ENCODE measurements at places on chromosomes 6 and 20.

GRCh38 chr6:52620055-52620905 is 43.4 kb upstream of the TRAM2 start:
- DNase-seq, result no peak

DNA sequence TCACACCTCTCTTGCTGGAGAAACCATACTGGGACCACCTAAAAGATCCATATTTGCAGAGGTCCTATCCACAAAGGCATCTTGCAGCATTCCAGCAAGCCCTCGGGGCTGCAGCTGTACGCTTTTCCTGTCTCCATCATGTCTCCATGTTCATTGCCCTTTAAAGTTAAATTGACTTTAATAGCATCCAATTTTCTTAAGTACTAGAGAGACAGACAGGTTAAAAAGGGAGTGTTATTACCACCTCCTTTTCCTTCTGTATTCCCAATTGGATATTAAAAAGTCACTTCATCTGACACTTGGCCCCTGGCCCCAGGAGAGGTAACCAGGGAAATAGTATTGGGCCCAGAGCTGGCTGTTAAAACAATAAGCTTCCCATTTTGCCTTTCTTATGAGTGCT is 178.6 kb downstream of the UNC5CL start:
- no peak for DNase-seq

- DNase-seq, result no peak
Measured at GRCh38 chr6:140609956-140610355, 1235.5 kb upstream of the CITED2 start.

DNA sequence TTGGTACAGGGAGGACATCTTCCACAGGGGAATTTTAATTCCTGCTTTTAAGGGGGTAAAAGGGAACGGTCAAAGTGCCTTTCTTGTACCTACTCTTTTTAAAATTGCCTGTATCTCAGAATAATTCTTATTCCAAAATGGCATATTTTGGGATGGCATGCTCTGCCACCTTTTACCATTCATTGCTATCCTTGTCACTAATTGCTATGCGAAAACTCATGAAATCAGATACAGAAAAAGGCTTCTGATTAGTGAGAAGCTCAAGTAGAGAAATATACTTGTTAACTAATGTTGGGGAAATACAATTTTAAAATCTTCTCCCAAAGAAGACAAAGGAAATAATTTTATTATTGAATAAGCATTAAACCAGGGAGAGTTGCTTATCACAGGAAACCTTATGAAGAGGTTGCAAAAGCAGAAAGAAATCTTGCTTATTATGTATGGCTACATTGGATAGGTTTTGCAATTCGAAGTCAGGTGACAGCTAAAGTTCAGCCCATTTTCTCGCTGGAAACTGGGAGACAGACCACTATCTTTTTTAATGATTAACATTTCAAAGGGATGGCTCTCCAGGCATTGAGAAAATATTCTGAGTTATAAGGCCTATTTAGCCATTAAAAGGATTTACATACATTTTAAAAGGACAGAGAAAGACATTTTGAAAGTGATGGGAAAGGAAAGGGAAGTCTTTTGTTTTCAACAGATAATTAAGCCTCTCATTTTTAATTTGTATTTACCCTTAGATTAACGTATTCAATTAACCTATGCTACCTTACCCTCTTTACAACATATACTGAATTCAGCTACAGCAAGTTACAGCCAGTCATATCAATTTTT is 110.3 kb upstream of the PRSS16 start:
- no peak for DNase-seq

GRCh38 chr6:43616725-43617472 is 12.2 kb downstream of the GTPBP2 start:
- no peak for DNase-seq

DNA sequence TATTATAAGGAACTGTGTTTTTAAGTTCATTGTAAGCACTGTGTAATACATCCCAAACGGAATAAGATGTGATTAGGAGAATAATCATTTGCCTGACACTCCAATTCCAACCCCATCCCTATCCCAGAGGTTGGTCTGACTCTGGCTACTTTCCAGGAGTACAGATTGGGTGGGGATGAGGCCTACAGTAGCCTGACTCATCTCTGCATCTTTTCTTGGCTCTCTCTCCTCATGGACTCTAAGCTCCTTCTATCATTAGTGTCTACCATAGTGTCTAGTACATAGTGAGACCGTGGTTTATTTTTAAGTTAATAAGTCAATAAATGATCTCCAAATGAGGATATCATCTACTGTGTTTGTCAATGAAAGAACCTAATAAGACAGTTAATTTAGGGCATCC is 92.2 kb upstream of the CNKSR3 start:
- DNase-seq, result no peak

- no peak for DNase-seq
Measured at GRCh38 chr6:126937426-126937825, 181.0 kb upstream of the RSPO3 start.

GRCh38 chr6:23851522-23851921 is 274.5 kb upstream of the NRSN1 start:
- DNase-seq, result no peak

DNA sequence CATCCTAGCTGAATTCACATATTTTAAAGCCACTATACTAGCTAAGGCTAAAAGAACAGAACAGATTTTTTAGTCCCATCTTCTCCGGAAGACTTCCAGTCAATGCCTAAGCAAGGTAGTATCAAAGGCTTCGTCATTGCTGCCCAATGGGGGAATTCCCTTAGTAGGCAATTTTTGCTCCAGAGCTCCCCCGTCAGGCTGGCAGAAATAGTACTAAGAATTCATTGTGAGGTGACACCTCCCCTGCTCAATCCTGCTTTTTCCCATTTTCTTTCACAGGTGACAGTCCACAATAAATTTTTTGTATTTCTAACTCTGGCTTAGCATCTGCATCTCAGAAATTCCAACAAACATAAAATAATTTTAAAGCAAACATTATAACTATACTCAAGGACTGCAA is 52.8 kb upstream of the SRSF6 start:
- DNase-seq, result no peak

- no peak for DNase-seq
Measured at GRCh38 chr6:113065611-113066010, 718.5 kb downstream of the RFPL4B start.

DNA sequence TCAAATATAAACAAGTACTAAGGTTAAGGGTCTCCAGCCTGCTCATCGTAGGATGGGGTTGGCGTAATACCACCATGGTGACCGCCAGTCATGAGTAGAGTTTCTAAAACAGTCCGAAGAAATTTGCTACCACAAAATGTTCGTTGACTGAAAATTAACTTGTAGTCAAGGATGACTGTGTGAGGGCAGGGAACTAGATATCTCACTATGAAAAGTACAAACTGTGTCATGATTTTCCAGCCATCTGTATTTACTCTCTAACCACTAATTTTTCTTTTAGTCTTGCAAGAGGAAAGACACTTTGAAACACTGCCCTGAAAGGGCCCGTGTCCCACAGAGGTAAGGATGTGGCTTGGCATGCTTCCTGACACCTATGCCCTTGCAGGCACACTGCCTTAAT is 99.7 kb downstream of the IRF4 start:
- DNase-seq, result no peak

DNA sequence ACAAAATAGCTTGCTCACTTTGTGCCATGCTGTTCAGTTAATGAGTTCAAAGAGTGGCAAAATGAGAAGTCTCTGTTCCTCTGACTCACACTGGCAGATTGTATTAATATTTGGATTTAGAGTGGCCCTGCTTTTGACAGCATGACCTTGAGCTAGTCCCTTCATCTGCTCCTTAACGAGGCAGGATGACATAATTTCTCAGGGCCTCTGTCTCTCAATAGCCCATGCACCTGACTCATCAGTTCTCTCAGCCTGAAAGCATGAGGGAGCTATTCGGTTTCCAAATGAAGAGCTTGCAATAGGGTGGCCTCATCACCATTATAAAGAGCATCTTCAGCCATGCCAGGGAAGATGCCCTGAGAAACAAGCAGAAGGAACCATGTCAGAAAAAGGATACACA is 38.2 kb downstream of the CAP2 start:
- no peak for DNase-seq

GRCh38 chr20:49583669-49584417 is 15.9 kb upstream of the PTGIS start:
- DNase-seq, result no peak

- DNase-seq, result no peak
Measured at GRCh38 chr6:53828966-53829697, 34.3 kb downstream of the LRRC1 start.

DNA sequence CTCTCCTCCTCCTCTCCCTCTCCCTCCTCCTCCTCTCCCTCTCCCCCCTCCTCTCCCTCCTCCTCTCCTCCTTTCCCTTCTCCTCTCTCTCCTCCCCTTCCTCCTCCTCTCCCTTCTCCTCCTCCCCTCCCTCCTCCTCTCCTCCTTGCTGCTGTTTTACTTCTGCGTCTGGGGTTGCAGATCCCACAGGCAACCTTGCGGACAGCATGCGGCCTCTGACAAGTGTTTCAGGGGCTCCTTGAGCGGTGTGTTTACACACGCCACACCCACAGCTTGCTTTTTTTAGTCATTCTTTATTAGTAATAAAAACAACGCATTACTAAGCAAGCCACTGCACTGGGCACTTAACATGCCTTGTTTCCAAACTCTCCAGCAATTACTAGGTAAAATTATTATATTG is 81.9 kb downstream of the TFAP2C start:
- no peak for DNase-seq

- no peak for DNase-seq
Measured at GRCh38 chr6:165678904-165679303, 15.9 kb upstream of the PDE10A start.

GRCh38 chr6:153599901-153600300 is 439.1 kb upstream of the OPRM1 start:
- DNase-seq, result no peak

DNA sequence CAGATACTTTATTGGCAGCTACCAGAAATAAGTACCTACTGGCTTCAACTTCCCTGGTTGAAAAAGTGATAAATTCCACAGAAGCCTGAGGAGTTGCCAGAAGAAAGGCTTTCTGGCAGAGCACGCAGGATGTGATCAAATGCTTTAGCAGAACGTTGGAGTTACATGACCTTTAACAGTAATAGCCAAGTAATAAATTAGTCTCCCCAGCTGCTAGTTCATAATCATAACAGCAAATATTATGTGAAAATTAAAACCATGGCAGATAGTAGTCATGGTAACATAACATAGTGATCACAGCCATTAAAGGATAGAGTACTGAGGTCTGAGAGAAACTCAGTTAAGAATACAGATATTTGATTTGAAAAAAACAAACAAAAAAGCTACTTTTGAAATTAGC is 567.7 kb downstream of the ADGRB3 start:
- DNase-seq, result no peak

DNA sequence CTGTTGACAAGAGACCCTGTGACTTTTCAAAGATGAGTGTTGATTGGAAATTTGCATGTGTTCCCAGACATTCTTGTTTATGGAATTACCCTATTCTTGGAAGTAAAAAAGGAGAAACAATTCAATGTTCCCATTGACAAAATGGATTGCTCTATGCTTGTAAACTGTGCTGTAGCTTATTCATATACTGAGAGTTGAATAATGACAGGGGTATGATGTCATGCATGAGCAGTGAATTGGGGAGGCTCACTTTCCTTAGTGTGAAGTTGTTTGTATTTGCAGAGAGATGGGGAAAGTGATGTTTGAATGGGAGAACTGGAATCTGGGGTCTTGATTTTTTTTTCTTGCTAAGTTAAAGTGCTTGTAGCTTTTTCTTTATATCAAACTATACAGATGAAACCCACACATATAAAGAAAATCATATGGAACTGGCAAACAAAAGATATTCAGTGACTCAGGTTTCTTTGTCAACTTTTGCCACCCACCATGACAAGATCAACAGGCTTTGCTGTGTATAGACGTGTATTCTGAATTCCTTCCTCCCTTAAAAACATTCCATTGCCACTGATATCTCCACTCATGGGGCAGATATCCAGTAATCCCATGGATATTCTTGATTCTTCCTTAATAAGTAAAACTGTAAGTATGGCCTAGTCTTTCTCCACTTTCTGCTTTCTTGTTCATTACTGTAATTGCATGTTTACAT is 97.8 kb upstream of the JAG1 start:
- DNase-seq, result no peak

Measured in stimulated activated CD4-positive, alpha-beta T cell treated with anti-CD3 and anti-CD28 coated beads, TNF-alpha, amount 100 ng/mL, for 48 hours (primary cell).